T-helper 22 cell (primary cell): ENCODE measurements at places on chromosomes 7 and 10.

GRCh38 chr10:34808336-34808735, 6.8 kb downstream of the PARD3 start:
- no peak for DNase-seq

- DNase-seq: no peak
Observed at GRCh38 chr7:30464231-30464671, 14.3 kb downstream of the NOD1 start.

GRCh38 chr7:30906515-30907240, 5.0 kb upstream of the AQP1 start:
- no peak for DNase-seq

- DNase-seq: no peak
Observed at GRCh38 chr7:114519240-114519639, 104.6 kb downstream of the FOXP2 start.

GRCh38 chr10:86486856-86487255, 34.7 kb downstream of the WAPL start:
- DNase-seq: no peak

- no peak for DNase-seq
Observed at GRCh38 chr7:24896031-24896501, 83.9 kb downstream of the OSBPL3 start.

DNA sequence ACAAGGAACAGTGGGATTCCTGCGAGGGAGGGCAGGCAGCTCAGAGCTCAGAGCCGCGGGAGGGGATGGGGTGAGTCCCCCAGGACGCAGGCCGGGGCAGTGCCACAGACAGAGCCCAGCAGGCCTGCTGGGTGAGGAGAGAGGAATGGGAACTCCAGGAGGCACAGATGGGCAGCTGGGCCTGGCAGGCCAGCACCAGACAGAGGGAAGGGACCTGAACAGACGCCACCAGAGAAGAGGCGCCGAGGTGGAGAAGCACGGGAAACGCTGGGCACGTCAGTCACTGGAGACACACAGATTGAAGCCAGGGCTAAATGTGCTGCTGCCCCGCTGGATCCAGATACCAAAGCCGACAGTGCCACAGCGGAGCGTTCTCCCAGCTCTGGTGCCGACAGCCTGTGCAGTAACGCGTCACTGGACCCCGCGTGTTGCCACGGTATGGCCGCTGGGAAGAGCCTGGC, 225.8 kb downstream of the MAD1L1 start:
- DNase-seq: no peak

DNA sequence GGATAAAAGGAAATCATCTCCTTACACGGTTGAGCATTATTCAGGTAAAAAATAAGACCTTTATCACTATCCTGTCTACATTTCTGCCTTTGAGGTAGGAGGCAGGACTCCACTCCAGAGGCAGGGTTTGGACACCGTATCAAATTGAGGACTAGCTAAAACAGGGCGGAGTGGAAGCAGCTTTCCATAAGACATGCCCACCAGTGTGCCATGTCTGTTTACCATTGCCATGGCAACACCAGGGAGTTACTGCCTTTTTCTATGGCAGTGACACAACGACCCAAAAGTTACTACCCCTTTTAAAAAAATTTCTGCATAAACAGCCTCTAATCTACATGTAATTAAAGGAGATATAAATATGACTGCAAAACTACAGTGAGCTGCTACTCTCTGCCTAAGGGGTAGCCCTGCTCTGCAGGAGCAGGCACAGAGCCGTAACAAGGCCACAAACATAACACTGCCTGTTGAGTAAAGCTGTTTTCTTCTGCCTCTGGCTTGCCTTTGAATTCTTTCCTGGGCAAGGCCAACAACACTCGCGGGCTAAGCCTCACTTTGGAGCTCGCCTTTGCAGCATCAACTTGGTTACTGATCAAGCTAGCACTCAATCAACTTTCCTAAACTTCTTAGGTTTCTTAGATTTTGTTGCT, 26.5 kb downstream of the DGKB start:
- DNase-seq: no peak

- DNase-seq: no peak
Observed at GRCh38 chr10:26157734-26158133, 58.8 kb upstream of the GAD2 start.

DNA sequence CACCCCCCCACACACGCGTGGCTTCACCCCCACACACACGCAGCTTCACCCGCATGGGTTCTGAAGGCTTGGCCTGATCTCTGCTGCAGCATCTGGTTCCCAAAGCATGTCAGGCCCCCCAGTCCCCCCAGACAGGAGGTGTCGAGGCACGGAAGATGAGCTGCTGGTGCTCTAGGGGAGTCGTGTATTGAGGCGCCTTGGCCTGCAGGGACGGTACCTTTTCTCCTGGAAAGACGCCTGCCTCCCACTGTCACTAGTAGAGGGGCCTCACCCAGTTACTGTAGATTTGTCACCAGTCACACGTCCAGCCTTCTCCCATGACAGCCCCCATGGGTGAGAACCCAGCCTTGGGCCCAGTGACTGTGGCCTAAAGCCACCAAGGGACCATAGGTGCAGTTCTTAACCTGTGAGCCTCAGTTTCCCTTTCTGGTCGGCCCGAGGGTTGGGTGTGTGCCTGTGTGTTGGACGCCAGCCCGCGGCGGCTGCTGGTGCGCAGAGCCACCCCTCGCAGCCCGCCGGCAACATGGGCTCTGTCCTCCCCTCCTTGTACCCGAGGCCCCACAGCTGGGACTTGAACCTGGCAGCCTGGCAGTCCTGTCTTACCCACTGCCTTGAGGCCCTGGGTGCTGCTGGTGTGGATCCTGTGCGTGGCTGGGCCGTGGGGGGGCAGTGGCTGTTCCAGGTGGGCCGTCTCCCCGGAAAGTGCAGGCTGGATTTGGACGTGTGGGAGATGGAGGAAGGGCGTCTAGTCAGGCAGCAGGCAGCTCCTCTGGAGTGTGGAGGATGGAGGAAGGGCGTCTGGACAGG, 81.7 kb downstream of the NKX6-2 start:
- no peak for DNase-seq

DNA sequence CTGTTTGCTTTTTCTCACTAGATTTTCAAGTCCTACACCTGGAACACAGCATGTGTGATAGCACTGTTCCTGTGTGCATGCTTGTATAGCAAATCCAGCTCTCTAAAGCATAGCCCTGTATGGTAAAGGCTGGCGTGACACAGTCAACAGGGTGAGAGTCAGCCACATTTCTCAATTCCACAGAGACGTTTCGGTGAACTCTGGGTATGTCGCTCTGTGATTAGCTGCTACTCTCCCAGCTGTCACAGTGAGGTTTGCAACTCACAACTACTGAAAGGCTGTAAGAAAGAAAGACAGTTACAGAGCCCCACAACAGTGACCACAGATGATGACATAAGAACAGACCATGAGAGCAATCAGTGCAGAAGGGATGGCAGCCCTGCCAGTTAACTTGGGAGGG, 170.6 kb upstream of the IMMP2L start:
- DNase-seq: no peak

DNA sequence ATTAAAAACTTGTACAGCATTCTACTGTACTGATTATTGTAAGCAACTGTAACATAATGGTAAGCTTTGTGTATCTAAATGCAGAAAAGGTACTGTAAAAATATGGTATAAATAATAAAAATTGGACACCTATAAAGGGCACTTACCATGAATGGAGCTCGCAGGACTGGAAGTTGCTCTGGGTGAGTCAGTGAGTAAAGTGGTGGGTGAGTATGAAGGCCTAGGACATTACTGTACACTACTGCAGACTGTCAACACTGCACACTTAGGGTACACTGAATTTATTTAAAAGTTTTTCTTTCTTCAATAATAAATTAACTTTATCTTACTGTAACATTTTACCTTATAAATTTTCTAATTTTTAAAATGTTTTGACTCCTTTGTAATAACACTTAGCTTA, 118.6 kb upstream of the ASAH2 start:
- DNase-seq: no peak

DNA sequence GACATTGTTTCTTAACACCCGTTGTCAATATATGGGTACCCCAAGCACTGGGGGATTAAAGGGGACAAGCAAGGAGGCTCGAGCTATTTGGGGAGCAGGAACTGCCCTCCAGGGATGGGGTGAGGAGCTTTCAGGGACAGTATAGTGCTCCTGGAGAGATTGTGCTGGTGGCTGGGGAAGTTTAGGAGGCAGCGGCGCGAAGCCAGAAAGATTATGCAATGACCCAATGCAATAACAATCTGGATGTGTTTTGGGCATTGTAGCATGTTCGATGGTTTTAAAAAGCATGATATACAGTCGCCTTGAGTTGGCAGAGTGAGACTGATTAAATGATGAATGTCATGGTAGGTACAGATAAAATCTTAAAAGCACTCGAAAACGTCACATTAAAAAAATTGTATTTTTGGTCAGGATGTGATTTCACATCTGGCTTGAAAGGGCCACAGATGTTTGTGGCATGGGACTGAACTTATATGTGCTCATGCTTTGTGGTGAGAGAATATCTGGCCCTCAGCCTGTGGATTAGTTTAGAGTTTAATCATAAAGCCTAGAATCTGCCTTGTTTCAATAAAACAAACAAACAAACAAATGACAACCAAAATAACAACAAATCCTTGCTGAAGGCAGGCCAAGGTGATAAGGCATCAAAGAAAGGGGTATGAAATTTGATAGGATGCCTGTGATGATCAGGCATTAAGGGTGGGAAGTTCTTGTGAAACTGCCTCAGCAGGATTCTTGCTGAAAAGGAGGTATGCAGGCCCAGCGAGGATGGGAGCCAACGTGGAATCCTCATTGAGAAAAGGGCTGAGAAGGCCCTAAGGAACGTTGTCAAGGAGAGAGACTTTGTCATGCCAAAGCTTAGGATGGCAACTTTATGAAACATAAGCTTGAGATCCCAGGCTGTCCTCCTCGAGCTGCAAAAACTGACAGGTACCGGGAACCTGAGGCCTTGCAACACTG, 417.1 kb upstream of the KLF6 start:
- no peak for DNase-seq

DNA sequence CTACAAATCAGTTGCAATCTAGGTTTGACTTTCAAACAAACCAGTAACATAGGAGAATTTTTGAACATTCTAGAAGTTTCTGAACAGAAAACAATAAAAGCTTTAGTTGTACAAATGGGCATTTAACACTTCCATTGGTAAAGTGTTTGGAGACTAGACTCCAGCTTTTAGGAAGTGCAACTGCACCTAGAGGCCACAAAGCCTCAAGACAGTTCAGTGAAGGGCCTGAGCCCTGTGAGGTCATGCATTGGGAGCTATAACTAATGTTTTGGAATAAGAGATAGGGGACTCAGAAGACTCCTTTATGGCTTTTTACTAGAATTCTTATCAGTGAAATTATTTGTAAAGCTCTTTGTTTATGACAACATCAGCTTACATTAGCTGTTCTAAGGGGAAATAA, 3.0 kb upstream of the EPHB6 start:
- no peak for DNase-seq

DNA sequence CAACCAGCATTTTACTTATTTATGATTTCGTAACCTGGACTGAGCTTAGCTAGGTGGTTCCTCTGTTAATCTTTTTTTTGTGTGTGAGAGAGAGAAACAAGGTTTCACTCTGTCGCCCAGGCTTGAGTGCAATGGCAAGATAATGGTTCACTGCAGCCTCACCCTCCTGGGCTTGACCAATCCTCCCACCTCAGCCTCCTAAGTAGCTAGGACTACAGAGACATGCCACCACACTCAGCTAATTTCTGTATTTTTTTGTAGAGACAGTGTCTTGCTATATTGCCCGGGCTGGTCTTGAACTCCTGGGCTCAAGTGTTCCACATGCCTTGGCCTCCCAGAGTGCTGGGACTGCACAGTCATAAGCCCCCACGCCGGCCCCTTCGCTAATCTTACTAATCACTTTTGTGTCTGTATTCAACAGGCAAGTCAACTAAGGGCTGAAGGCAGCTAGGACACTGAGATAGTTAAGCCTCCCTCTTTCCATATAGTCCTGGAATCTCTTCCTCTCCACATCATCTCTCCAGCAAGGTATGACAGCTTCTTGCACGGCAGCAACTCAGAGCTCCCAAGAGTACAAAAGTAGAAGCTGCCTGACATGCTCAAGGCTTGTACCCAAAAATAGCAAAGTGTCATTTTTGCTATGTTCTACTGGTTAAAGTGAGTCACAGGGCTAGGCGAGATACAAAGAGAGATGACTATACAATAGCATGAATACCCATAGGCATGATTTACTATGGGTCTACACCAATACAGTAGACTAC, 11.3 kb downstream of the KMT2C start:
- DNase-seq: no peak

DNA sequence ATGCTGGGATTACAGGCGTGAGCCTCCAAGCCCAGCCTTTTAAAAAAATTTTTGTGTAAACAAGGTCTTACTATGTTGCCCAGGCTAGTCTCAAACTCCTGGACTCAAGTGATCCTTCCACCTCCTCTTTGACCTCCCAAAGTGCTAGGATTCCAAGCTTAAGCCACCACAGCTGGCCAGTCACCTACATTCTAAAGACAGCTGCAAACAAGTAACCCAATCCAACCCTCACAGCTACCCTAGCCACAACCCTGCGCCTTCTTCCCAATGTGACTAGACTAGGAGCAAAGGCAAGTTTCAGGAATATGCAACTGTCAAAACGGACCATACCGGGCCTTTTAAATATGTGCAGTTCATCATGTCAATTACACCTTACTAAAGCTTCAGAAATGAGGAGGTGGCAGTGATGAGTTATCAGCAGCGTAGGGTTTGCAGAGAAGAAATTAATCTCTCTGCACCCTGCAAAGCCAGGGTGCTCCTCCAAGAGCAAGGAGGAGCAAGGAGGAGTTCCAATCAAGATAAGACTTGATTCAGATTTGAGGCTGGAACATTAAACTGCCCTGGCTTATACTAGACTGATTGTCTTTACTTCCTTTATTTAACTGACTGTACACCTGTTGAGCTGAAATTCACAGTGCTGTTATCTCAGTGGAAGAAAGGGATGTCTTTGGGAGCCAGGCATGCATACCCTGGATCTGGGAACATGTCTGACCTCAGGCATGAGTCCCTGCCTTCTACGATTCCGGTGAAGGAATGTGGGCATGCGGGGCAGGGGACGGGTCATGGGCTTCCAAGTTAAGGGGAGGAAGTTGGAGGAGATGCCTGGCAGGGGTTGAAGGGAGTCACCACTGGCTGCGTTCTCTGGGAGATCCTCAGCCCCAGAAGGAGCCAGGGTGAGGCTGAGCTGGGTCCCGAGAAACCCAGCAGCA, 15.5 kb upstream of the TMEM120A start:
- DNase-seq: no peak

DNA sequence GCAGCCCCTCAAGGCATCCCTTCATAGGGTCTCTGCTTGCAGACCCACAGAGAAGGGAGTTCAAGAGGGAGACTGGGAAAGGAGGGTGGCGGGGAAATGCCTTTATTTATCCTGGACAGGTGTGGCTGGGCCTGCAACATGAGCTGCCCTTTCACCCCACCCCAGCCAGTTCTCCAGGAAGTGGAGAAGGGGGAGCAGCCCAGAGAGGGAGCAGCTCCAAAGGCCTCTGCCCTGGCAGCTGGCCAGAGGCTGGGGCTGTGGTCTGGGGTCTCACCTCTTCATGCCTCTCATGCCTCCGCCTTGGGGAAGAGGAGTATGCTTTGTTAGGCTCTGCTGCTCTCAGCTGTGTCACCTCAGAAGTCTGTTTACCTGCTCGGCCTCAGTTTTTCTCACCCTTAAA, 3.1 kb downstream of the LDB3 start:
- no peak for DNase-seq

GRCh38 chr7:88305044-88305443, 1.6 kb downstream of the STEAP4 start:
- no peak for DNase-seq
